ENCODE measurements at places on chromosomes 5 and 9.

- peak; percentile 80 for DNase-seq
These were observed 26.6 kb upstream of the CRB2 start for GRCh38 chr9:123329329-123329955.

DNA sequence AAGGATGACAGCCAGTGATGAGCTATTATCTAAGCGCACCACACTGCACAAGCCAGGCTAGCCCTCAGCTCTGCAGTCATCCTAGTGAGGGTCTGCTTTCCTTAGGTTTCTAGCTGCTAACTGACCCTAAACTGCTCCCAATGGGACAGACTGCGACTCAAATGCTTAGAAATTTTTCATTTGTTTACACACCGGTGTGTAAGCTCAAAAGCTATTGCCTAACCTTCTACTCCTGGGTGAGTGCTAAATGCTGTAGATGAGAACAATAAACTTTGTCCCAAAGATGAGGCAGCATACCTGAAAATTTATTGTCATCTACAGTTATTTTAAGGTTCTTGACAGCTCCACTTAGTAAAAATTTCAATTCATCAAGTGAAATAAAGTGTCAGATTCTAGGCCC, 311.4 kb downstream of the TMEM167A start:
- DNase-seq, result no peak

DNA sequence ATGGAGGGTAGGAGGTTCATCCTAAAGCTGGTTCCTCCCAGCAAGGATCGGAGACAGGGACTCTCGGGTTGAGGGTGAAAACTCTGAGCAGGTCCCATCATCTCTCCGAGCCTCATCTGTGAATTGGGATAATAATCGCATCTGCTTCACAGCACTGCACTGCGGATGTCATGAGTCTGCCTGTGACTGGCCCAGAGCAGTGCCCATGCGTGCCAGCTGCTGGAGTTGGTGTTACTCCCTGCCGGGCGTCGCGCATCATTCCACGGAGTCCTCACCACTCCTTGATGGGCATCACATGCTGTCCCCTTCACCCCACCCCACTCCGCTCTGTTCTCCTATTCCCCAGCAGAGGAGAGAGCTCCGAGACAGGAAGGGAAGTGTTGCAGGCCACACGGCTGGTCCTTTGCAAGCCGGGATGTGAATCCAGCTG, 35.1 kb upstream of the ORM1 start:
- no peak for DNase-seq

- DNase-seq, result no peak
These were observed 73.2 kb downstream of the KIAA1958 start for GRCh38 chr9:112559629-112560413.

GRCh38 chr5:62281411-62281810, 24.6 kb upstream of the KIF2A start:
- DNase-seq, result no peak

- no peak for DNase-seq
These were observed 65.7 kb downstream of the C9orf152 start for GRCh38 chr9:110142253-110142652.

DNA sequence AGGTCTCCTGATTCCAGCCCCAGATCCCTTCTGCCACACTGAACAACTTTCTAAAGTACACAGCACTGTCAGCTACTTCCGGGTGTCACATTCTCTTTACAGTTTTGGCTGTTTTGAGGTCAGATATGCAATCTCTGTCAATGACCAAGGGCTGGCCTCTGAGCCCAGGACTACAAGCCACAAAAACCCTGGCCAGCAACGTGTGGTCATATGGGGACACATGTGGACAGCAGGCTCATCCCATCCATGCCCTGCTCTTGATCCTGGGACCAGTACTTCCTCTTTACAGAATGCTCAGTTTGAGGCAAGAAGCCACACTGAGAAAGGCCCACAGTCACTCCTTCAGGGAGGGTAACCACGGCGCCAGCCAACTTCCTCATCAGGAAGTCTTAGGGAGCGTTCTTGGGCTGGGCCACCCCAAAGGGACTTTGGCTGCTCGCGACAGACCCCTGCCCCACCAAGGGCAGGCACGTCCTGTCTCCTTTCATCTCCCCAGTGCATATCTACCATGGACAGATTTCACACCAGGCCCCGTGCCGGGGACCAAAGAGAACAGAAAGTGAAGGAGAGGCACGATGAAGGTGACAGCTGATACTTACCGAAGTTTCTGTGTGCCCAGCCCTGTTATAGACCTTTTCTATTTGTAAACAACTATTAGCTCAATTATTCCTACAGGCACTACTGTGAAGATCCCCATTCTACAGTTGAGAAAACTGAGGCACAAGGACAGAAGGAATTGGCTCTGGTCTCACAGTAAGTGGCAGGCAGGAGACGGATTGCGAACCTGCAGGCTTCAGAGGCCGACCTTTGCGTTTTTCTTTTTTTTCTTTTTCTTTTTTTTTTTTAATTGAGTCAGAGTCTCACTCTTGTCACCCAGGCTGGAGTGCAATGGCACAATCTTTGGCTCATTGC, 37.3 kb downstream of the STK10 start:
- no peak for DNase-seq

DNA sequence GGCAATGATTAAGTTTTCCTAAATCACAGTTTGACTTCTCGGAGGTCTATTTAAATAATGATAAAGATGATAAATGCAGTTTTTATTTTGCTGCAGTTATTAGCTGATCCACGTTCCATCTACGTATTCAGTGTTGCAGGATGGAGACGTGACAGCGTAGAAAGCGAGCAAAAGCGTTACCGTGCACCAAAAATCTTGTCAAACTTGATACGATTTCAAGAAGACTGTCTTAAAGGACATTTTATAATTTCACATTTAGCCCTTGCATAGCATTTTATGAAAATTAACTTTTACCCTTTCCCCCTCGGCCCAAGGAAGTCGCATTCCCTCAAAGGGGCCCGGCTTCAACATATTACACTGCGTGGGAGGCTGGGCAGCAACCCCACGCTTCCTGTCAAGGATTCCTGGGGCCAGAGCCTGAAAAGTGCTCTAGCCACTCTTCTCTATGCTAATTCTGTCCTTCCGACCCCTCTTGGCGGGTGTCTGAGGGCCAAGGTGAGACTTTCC, 7.1 kb upstream of the PURA start:
- DNase-seq, result no peak

DNA sequence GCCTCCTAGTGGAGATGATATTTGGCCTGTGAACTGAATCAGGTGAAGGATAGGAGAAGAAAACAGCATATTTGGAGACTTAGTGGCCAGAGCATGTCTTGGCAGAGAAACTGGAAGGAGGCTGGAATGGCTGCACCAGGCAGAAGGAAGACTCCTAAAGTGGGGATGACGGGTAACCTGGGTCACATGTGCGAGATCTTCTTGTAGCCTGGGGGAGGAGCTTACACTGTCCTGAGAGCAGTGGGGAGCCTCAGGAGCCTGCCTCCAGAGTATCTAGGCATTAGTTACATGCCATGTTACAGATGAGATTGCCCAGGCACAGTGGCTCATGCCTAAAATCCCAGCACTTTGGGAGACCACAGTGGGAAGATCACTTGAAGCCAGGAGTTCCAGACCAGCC, 49.8 kb downstream of the JADE2 start:
- DNase-seq, result no peak

GRCh38 chr5:110371725-110372041, 354.8 kb downstream of the TMEM232 start:
- no peak for DNase-seq

- peak; percentile 93 for DNase-seq
These were observed 177.3 kb upstream of the FST start for GRCh38 chr5:53303105-53303504.

- no peak for DNase-seq
These were observed 35.5 kb upstream of the ASS1 start for GRCh38 chr9:130409246-130409645.

- no peak for DNase-seq
These were observed 24.0 kb upstream of the C5orf63 start for GRCh38 chr5:127097278-127097677.

DNA sequence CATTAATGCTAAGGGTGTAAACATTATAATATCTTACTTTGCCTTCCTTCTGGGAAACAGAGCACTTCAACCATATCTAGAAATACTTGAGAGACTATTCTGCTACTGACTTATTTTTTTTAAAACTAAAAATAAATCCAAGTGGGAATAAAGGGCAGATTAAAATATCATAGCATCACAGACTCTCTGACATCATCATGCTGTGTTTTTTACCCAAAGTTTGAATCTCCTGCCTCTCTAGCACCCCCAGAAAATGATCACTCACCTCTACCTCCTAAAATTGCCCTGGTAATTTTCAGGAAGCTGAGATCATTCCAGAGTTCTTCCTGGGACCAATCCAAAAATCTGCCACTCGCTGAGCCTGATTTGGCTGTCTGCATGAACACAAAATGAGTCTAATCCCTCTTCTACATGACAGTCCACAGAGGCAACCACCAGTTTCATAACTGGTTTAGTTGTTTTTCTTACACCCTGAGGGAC, 813.8 kb upstream of the DMAC1 start:
- DNase-seq, result no peak

DNA sequence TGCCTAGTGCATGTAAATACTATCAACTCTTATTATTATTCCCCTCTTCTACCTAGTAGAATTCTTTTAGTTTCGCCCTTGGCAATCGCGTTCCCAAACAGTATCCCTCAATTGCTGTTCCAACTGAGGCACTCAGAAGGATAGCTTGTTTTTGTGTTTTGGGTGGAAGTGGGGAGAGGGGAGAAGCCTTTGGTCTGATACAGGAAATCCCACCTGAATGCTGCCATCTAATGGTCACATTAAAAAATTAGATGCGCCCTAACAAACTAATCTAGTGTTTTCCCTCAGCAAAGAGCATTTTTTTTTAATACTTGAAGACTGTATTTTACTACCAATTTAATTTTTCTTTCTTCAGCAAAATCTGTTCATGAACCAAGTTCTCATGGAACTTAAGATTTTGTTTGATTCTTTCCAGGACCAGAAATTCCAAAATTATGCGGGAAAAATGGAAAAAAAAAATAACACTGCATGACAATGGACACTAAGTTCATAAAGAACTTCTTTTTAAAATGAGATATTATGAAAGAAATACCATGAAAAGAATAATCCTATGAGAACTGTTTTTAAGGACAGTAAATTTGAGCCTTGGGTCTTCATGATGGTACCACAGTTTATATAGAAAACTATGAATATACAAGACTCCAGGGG, 22.2 kb upstream of the GLDC start:
- DNase-seq, result peak; percentile 50

DNA sequence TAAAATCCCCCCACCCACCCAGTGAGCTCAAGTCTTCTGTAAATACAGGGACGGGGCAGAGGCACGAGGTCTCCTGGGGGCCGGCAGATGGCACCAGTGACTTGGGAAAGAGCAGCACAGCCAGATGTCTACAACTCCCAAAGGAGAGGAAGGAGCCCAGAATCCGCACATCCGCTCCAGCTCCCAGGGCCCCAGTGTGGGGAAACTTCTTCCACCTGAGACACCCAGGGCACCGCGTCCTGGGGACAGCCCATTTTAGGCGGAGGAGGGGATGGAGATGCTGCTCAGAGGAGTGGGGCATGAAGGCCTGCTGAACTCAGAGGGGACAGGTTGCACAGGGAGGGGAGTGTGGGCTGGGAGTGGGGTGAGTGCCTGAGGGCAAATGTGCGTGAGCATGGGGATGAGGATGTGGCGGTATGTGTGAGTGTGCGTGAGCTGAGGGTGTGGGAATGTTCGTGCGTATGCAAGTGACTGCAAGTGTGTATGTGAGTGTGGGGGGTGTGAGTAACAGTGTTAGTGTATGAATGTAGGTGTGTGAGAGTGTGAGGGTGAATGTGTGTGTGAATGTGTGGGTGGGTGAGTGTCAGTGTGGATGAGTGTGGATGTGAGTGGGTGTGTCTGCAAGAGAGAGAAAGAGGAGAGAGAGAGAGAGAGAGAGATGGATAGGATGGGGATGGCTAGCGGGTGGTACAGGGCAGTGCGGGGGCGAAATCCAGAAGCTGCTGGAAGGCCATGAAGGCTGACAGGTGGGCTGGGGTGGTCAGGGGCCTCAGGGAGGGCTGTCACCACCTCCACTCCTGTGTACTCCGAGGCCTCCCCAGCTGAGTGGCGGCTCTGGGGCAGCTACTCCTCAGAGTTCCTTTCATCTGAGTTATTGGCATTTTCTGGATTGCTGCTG, 63.5 kb downstream of the DUSP1 start:
- peak; percentile 70 for DNase-seq

DNA sequence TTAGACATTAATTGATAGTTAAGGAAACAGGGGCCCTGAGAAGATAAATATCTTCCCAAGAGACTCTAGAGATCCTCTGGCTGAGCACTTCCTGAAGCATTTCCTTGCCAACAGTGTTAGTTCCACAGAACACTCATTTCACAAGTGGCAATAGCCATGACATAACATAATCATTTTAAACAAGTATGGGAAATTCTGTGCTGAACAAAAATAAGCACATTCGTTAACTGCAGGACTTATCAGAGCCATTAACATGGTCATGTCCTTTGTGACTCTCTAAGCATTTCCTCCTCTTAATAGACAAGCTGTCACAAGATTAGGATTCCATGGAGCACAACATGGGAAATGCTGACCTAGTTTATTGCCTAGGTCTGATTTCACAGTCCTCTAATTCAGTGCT, 184.9 kb downstream of the SNX18 start:
- DNase-seq, result peak; percentile 3

GRCh38 chr5:68233075-68233474, 17.5 kb downstream of the PIK3R1 start:
- no peak for DNase-seq

DNA sequence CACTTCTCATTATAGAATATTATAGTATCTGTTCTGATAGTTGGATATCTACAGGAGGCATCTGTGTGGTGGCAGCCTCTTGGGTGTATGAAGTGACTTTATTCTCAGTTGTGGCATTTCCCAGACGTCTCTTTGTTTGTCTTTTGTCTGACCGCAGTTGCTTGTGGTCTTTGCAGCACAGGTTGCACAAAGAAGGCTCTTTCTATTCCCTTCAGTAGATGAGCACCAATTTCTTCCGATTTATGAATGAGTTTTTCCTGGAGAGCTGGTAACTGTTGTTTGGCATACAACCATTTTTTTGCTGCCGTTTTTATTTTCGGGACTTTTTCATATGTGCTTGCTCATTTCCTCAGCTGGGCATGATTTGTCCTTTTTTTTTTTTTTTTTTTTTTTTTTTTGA, 56.4 kb upstream of the MYO10 start:
- DNase-seq, result peak; percentile 97

GRCh38 chr5:111699976-111700375, 57.0 kb downstream of the NREP start:
- DNase-seq, result no peak

GRCh38 chr5:151733358-151734063, 24.9 kb downstream of the ATOX1 start:
- DNase-seq, result no peak

DNA sequence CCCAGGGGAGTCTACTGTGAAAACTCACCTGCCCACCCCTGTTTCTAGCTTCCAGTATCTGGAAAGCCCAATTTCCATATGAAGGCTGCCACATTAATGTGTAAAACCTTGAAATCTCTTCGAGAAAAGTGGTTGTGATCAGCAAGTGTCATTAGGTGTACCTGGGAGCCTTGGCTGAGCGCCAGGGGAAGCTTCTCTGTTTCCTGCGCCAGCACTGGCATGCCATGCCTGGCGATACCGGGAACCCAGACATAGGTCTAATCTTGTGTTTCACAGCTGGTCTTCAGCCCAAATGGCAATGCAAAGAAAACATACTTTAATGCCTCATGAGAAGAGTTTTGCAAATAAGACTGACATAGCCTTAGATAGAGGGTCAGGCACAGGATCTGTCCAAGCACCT, 101.6 kb downstream of the TENT4A start:
- DNase-seq, result no peak
